ENCODE measurements at places on chromosomes 11 and 22.

DNA sequence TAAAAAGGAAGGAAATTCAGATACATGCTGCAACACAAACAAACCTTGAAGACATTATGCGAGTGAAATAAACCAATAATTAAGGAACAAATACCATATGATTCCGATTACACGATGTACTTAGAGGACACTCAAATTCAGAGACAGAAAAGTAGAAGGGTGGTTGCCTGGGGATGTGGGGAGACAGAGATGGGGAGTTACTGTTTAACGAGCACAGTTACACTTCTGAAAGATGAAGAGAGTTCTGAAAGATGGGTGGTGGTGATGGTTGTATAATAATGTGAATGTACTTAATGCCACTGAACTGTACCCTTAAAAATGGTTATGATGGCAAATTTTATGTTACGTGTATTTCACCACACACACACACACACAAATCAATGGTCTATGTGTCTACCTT is 14.7 kb downstream of the ZBTB44 start:
- no peak for DNase-seq

GRCh38 chr11:103494491-103494890 is 385.3 kb downstream of the DYNC2H1 start:
- no peak for DNase-seq

DNA sequence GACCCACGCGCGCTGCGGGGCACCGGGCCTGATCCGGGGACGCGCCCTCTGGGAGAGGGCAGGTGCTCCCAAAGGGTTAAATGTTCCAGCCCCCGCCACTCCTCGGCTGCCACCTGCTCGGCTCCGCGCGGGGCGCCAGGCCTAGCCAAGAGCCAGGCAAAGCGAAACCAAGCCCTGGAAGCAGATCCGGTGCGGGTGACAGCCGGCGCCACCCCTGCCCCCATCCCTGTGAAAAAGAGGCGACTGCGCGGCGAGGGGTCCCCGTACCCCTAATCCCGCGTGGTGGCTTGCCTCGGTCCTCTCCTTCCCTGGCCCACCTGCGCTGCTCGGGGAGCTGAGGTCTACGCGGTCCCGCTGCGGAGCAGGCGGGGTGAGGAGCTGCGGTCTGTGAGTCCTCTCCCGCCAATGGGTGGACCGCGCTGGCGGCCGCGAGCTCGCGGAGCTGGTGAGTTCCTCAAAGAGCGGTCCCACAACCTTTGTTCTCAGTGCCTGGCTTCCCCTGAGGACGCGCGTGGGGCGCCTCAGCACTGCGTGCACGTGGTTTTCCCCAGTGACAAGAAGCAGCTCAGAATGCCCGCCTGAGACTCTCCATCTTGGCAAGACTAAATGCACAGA is at the start of gene ME3:
Gene ME3 (minus strand): TSS at position 610 of the 615 bp plus-strand sequence.
- DNase-seq: peak; percentile 12

GRCh38 chr22:37051391-37052385 is at the start of gene KCTD17:
Gene KCTD17, plus strand, starts transcription at chr22:37051742. Its CDS starts 19 bp downstream, at chr22:37051761.
- peak; percentile 61 for DNase-seq

DNA sequence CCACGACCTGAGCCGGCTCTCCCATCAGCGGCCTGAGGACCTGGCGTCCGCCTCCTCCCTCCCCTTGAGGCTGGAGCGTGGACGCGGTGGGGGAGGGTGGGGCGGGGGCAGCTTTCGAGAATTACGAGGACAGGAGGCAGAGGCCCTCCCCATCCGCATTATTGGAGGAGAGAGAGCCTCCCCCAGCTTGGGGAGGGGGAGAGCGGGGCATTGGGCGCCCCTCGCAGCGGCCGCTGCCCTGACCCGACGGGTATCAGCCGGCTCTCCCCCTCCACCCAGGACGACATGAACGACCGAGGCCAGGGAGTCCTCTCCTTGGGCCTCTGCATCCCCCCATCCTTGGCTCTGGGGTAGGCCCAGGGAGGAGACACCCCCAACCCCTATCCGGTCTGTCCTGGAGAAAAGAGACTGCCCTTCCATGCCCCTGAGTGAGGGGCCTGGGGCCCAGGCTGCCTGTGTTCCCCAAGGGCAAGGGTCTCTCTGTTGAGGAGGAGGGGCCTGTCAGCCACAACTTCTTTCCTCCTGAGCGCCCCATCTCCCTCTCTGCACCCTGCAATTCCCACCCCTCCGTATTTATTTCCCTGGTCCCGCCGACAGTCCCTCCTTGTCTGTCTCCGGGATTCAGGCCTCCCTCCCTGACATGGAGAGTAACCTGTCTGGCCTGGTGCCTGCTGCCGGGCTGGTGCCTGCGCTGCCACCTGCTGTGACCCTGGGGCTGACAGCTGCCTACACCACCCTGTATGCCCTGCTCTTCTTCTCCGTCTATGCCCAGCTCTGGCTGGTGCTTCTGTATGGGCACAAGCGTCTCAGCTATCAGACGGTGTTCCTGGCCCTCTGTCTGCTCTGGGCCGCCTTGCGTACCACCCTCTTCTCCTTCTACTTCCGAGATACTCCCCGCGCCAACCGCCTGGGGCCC is 495 bp downstream of the GPR137 start:
- DNase-seq: no peak

DNA sequence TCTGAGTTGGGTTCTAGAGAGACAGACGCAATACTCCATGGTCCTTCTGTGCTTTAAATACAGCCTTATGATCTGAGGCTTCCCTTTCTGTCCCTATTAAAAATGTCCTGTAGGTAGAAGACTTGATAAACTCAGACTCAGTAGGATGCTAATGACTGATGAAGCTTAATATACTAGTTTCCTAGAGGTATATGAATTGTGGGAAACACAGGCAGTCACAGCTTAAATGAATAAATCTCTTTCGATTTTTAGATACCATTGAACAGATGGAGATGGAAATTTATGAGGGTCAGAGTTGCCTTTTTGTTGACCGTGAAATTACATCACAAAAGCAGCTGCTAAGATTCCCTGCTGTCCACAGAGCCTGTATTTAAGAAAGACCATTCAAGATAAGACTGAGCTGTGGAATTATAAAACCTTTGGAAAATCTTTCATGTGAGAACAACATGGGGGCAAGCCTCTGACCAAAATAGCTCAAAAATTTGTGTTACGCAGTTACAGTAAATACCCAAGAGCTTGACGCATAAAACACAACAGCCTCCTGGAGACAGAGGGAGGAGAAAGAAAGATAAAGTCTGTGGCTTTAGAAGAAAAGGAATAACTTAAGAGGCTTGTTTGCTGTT is 172.3 kb downstream of the AASDHPPT start:
- no peak for DNase-seq

DNA sequence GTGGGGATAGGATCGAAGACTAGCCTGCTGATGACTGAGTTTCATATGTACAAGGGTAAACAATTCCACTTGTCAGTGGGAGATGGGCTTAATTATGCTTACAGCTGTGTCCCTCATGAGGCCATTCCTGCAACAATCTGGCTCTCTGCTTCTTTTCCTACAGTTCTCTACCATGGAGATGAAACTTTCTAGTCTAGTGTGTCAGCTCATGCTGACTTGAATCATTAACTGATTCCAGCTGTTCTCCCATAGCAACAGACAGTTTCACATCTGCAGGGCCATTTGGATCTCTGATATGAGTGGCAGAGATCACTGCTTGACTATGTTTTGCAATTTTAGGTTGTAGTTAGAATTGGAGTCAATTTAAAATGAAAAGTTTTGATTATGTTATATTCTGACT is 1251.7 kb upstream of the RAG2 start:
- DNase-seq: no peak

DNA sequence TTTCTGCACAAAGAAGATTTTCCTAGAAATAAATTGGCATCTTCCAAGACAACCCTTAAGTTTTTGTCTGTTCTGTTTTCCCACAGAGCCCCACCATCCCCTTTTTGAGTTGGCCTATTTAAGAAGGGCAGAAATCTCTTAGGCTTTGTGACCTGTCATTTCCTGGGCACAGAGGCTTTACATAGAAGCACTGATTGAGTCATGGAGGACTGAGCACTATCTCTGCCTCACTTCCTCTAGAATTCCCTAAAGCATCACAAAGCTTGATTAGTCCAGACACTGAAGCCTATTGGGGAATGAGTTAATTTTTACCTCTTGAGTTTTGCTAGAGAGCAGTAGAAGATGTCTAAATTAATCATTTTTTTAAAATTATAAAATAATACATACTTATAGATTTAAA is 25.4 kb downstream of the TRIM44 start:
- no peak for DNase-seq

GRCh38 chr11:119316016-119316728 is 758 bp downstream of the MCAM start:
- no peak for DNase-seq

GRCh38 chr22:31247726-31248125 is 35.6 kb downstream of the LIMK2 start:
- no peak for DNase-seq

DNA sequence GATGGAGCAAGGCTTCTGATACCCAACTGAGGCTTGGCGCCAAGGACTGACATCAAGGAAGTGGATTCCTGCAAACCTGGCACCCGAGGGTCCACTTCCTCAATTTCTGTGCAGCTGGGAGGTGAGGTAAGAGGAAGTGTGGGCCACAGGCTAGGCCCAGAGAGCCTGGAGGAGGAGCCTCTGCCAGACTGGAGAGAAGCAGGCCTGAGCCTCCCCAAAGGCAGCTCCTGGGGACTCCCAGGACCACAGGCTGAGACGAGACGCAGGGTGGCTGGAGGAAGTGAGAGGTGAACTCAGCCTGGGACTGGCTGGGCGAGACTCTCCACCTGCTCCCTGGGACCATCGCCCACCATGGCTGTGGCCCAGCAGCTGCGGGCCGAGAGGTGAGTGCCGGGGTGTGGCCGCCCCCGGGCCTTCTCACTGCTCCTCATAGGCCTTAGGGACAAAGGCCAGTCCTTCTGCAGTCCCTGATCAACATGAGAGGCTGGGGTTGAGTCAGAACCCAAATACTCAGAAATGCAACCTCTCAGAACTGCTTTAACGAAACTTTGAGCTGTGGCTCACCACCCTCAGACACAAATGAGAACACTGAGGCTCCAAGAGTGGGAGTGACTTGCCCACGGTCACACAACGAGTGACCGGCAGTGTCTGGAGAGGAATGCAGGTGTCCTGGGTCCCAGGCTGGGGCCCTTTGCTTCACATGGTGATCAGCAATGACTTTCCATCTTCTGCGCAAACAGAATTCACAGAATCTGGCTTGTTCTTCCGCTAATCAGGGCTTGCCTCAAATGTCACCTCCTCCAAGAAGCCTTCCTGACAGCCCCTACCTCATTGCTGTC is at the start of gene NCF4:
Gene NCF4 (plus strand): TSS at position 186 of the 839 bp plus-strand sequence. CDS start 166 bp downstream, at position 352.
- no peak for DNase-seq

GRCh38 chr22:23110190-23110921 is 31.4 kb downstream of the RSPH14 start:
- DNase-seq: no peak

DNA sequence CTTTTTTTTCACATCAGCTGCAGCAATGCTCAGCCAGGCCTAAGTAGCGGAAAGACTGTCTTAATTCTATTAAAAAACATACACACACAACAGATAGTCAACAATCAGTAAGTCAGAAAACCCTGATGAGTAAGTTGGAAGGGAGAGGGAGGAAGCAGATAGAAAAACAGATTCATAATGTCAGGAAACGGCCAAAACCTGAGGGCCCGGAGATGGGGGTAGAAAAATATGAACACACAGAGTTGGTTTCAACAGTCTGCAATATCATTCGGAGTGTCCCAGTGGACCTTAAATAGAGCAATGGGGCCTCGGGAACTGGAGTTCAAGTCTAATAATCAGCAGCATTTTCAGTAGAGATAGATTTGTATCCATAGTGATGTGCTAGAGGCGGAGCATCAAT is 14.8 kb downstream of the LRRC55 start:
- DNase-seq: no peak

DNA sequence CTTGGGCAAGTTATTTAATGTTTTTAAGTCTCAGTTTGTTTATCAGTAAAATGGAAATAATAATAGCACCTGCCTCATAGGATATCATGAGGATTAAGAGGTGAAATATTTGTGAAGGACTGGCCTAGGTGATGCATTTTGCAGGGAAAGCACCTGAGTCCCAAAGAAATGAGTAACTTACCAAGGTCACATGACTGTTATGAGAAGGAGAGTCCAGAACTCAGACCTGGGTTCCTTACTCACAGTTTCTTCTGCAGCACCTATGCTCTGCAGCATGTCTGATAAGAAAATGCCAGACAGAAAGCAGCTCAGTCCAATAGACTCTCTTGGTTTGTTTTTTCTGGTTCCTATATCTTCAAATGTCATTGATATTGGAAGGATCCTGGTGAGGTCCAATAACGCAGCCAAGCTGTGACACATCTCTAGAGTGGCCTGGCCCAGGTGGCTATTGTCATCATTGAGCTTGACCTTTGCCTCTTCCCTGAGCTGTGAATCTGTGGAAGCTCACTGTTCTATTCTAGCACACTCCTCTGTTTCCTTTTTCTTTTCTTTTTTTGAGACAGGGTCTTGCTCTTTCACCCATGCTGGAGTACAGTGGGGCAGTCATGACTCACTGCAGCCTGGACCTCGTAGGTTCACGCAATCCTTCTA is 174.7 kb upstream of the NAV2 start:
- no peak for DNase-seq

GRCh38 chr11:68810164-68810563 is 31.6 kb downstream of the CPT1A start:
- DNase-seq: no peak

GRCh38 chr22:43481568-43482317 is 69.9 kb downstream of the MPPED1 start:
- no peak for DNase-seq

DNA sequence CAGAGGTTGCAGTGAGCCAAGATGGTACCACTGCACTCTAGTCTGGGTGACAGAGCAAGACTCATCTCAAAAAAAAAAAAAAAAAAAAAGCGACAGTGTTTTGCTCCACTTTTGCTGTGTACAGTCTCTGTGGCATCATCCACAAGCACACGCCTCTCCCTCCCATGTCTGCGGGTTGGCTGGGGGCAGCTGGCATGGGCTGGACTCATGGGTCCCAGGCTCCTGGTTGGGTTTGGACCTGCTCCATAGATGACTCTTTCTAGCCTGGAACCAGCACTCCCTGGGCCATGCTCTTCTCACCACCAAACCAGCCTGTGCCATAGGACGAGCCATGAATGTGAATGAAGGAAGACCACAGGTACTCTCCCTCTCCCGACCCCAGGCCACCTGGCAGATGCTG is 7.9 kb upstream of the WNT11 start:
- DNase-seq: no peak

GRCh38 chr11:74570266-74571061 is 21.9 kb upstream of the POLD3 start:
- DNase-seq: no peak

DNA sequence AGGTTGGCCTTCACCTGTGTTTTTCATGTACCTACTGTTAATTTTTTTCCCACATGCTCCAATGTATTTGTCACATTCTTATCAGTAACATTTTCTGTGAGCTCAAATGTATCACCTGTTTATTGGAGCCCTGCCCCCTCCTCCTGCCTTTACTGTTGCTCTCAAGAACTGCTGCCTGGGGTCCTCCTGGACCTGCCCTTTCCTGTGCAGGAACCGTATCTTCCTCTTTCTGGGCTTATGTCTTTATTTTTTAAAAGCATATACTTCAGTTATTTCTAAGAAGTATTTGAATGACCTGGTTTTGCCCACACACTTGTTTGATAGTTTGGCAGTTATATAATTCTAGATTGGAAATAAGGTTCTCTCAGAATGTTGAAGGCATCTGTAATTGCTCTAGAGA is 5.9 kb downstream of the FAM118B start:
- no peak for DNase-seq

GRCh38 chr11:59630493-59630892 is 14.9 kb upstream of the OSBP start:
- no peak for DNase-seq
